ENCODE measurements at places on chromosomes 7 and 10.

GRCh38 chr10:100562008-100562672 is 26.4 kb downstream of the HIF1AN start:
- DNase-seq, result no peak

GRCh38 chr10:132512693-132513345 is 24.8 kb upstream of the INPP5A start:
- no peak for DNase-seq

DNA sequence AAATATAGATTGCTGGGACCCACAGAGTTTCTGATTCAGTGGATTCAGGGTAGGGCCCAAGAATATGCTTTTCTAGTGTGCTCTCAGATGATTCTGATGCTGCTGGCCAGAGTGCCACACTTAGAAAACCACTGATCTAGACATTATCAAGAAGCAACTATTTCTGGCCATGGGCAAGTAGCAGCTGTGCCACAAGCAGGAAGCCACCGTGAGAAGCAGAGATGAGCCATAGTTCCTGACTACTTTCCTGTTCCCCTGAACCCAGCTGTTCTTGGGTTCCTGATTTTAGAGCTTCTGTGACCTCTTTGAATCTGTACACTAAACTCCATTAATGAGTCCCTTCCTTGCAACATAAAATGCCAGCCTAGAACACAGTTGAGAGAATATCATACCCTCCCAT is 38.1 kb upstream of the PIK3AP1 start:
- no peak for DNase-seq

- no peak for DNase-seq
Measured at GRCh38 chr10:133590970-133591359, 25.6 kb upstream of the SYCE1 start.

DNA sequence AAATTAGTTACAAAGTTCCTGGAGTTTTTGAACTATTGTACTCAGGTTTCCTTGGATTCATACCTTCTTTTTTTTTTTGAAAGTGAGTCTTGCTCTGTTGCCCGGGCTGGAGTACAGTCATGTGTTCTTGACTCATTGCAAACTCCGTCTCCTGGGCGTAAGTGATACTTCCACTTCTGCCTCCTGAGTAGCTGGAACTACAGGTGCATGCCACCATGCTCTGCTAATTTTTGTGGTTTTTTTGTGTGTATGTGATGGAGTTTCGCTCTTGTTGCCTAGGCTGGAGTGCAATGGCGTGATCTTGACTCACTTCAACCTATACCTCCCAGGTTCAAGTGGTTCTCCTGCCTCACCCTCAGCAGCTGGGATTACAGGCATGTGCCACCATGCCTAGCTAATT is 22.3 kb downstream of the MCM10 start:
- DNase-seq, result no peak

GRCh38 chr7:25770235-25770634 is 381.8 kb upstream of the NFE2L3 start:
- no peak for DNase-seq

GRCh38 chr7:121301446-121302213 is 27.2 kb upstream of the WNT16 start:
- DNase-seq, result no peak

- DNase-seq, result no peak
Measured at GRCh38 chr7:8435095-8435494, 1.7 kb downstream of the NXPH1 start.

- DNase-seq, result no peak
Measured at GRCh38 chr7:15888090-15888489, 201.6 kb upstream of the MEOX2 start.

- DNase-seq, result no peak
Measured at GRCh38 chr10:101535949-101536348, 52.1 kb downstream of the POLL start.

- DNase-seq, result no peak
Measured at GRCh38 chr10:47169581-47169980, 130.4 kb upstream of the GDF10 start.

GRCh38 chr7:142722248-142722794 is 27.0 kb upstream of the PRSS1 start:
- DNase-seq, result no peak

- DNase-seq, result no peak
Measured at GRCh38 chr7:77270094-77270480, 70.5 kb upstream of the FGL2 start.

- no peak for DNase-seq
Measured at GRCh38 chr7:148927123-148928045, 43.3 kb upstream of the EZH2 start.

- DNase-seq, result no peak
Measured at GRCh38 chr10:93199191-93199751, 125.6 kb downstream of the CYP26A1 start.

GRCh38 chr7:101538596-101539459 is 90.3 kb downstream of the MYL10 start:
- DNase-seq, result no peak

GRCh38 chr10:131644289-131644688 is 256.5 kb upstream of the PPP2R2D start:
- DNase-seq, result no peak

- DNase-seq, result no peak
Measured at GRCh38 chr7:80608336-80608735, 30.1 kb upstream of the CD36 start.

- DNase-seq, result no peak
Measured at GRCh38 chr10:103188853-103189252, 4.2 kb downstream of the NT5C2 start.

DNA sequence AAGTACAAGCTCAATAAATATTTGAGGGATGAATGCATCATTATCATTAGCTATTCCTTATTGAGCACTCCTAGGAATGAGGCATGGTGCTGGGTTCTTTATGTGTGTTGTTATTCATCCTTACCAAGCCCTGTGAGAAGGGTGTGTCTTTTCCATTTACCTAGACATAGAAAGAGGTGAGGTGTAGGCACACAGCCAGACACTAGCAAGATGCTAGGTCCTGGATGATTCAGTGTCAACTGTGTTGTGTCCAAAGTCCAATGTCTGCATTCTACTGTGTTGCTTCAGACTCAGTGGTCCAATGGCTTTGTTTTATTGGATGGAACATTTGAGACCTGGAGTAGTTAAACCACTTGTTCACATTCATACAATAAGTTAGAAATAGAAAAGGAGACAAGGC is 605.5 kb downstream of the LRMDA start:
- DNase-seq, result no peak

GRCh38 chr10:21758239-21758638 is 224.2 kb downstream of the MLLT10 start:
- DNase-seq, result no peak

GRCh38 chr10:18689498-18689897 is 30.3 kb downstream of the ARL5B start:
- DNase-seq, result no peak

DNA sequence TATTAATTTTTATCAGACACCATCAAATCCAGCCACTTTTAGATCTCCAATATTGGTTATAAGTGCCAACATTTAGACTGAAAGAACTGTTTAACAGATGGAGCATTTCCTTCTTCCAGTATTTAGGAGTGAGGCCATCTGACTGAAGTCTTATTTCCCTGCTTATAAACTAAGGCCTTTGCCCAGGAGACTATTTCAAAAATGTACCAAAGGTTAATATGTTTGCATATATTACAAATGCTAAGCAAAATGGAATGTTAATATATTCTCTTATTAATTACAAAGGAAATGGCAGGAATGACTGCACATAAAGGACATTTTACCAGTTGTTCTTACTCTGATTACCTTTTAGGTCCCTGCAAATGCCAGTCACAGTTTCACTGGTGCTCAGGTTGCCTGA is 238.9 kb upstream of the PLXNA4 start:
- no peak for DNase-seq

- no peak for DNase-seq
Measured at GRCh38 chr7:22307816-22308215, 49.1 kb downstream of the RAPGEF5 start.

GRCh38 chr7:132580717-132581285 is 4.5 kb upstream of the PLXNA4 start:
- DNase-seq, result no peak

DNA sequence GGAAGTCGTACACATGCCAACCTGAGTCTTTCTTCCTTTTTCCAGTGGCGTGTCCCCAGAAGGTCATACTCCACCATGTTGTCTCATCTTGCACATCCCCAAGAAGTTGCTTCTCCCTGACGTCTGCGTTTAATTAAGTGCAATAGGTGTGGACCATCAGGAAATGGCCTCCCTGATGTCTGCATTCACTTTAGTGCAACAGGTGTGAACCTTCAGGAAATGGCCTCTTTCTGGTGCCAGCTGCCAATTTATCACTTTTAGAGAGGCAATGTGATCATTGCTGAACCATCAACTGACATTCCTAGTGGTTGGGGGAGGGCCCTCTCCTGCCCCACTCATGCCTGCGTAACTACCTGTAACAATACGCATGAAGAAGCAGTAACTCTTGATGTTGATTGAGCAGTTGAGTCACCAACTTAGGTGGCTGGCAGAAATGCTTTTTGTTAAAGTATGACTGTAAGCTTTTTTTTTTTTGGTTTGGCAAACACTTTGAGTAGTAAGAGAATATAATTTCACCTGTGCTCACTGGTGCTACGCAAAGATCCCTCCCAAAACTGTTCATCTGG is 25.8 kb downstream of the SCIN start:
- no peak for DNase-seq

DNA sequence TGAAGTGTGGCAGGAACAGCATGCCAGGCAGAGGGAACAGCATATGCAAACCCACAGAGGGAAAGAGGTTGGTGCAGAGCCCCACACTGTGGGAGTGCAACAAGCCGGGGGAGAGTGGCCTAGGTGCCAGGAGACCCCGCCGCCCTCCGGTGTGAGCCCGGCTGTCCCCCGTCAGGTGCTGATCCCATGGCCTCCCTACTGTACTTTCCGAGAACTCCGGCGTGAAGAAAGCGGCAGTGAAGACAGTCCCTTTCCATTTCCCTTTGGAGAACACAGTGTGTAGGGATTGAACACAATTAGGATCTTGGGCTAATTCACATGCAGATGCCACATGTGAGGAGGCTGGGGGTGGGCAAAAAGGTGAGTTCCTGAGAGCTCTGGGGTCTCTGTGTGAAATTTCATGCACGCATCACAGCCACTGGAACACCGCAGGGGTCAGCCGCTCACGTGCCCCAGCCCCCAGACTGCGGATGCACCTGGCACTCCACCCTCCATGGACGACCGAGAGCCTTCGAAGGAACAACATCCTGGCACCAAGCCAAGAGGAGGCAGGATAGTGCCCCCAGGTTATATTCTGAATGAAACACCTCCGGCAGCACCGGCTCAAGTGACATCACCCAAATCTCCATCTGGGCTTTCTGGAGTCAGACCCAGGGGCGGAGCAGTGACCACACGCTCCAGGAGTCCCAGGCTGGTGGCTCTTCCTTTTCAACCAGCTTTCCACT is 82.1 kb upstream of the PPP2R2D start:
- DNase-seq, result no peak

GRCh38 chr7:92246360-92247101 is 757 bp downstream of the ANKIB1 start:
- no peak for DNase-seq

- DNase-seq, result no peak
Measured at GRCh38 chr7:30526163-30526562, 21.5 kb upstream of the GGCT start.

DNA sequence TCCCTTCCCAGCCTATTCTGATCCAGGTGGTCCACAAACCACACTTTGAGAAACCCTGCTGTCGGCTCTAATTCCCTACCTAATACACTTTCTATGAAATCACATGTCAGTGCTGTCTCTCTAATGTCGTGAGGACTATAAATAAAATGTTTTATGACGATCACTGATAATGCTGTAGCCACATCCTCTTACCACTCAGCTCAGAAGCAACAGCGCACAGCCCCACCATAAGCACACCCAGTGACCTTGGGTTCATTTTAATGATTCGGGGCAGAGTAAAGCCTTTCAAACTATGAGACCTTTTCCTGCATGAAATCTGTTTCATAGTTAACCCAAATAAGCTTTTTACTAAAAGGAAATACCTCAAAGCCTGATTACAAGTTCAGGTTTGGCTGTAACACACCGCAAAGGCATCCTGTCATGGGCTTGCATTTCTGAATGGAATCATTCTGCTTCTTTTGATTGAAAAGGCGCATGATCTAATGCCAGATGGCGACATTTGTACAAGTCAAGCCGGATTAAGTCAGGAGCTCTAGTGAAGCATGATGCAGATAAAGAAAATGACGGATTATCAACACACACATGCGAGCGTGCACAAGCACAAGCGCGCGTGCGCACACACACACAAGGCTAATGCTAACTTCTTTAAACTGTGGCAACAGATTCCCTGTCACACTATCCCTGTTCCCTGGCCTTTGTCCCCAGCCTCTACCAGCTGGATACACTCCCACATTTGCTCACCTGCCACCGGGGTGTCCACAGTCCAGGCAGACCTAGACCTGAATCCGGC is 180.5 kb upstream of the PDE1C start:
- DNase-seq, result no peak

- DNase-seq, result no peak
Measured at GRCh38 chr10:36725581-36726520, 399.5 kb upstream of the ANKRD30A start.

- DNase-seq, result no peak
Measured at GRCh38 chr10:51743146-51743545, 43.8 kb upstream of the CSTF2T start.

- no peak for DNase-seq
Measured at GRCh38 chr10:4024027-4024426, 239.0 kb upstream of the KLF6 start.

DNA sequence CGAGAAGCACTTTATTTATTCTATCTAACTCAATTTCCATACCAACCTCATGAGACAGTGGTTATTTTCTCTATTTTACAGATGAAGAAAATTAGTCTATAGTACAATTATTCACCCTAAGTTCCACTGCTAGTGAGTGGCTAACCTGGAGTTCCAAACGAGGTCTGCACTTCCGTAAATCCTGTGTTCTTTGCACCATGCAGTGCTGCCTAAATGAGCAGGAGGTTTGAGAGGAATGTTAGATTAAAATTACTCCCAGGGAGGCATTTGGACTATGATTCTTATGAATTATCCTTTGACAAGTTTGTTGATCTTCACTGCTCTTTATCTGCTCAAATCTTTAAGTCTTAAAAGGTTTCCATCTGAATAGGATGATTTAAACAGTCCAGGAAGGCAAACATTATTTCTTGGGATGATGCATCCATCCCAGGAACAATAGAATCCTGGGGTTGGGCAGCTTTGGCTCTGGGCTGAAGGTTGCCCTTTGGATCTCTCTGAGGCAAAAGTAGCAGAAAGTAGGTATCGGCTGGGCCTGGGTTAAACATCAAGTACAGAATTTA is 400.8 kb downstream of the REEP3 start:
- no peak for DNase-seq

GRCh38 chr10:11679946-11680345 is 62.2 kb upstream of the ECHDC3 start:
- DNase-seq, result no peak

DNA sequence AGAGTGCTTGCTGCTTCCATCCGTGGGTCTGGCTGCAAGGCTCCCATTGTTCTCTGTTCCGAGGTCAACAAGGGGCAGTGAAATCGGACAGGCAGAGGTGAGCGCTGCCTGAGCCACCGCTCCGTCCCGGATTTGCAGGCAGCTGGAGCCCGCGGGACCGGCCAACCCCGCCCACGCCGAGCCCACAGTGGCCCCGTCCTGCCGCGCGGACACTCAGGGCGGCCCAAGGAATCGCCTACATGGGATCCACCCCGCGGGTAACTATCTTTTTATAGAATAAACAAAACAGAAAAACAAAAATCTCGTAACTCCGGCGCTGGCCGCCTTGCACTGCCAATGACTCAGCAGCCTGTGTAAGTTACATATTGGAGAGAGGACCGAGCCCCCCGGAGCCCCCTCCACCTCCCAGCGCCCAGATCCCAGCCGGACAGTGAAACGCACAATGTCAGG is 1.9 kb downstream of the BNIP3 start:
- DNase-seq, result no peak
